ENCODE measurements at places on chromosomes 6 and 20. TPM values are rescaled to one million over a fixed set of nuclear protein-coding genes. Genes with fewer than 3 reads are reported as not detected.

DNA sequence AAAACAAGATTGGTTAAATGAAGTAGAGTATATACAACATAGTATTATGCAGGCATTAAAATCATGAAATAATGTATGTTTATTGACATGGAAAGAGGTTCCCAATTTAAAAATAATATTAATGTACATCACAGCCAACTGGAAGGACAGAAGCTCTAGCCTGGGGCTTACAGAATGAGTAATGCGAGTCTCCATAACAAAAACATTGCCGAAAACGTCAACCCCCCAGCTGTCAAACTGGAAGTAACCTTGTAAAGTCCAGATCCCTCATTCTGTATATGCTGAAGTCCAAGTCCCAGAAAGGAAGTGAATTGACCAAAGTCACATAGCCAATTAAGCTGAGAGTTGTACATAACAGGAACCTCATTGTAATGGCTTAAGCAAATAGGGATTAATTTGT is 128.7 kb upstream of the ECI2 start:
- H3K4me1 ChIP-seq: peaks cover under 1% of the 10 kb centered on the region
- no peak overlapping the region for H3K27ac ChIP-seq
- no peak overlapping the region for H3K4me3 ChIP-seq
- DNase-seq: no peak

- no peaks in the 10 kb centered on the region for H3K27me3 ChIP-seq
- peaks cover 5% of the 10 kb centered on the region for H3K36me3 ChIP-seq
- peak within 1 kb of the TSS; percentile 100 for H3K27ac ChIP-seq
- peak within 1 kb of the TSS; percentile 96 for H3K4me3 ChIP-seq
- DNase-seq: peak; percentile 69
- peaks cover 54% of the 10 kb centered on the region for H3K4me1 ChIP-seq
These were observed at the start of gene SASH1 for GRCh38 chr6:148342350-148343046. Gene SASH1, plus strand, starts transcription at chr6:148342838. Its CDS starts 230 bp downstream, at chr6:148343068.

DNA sequence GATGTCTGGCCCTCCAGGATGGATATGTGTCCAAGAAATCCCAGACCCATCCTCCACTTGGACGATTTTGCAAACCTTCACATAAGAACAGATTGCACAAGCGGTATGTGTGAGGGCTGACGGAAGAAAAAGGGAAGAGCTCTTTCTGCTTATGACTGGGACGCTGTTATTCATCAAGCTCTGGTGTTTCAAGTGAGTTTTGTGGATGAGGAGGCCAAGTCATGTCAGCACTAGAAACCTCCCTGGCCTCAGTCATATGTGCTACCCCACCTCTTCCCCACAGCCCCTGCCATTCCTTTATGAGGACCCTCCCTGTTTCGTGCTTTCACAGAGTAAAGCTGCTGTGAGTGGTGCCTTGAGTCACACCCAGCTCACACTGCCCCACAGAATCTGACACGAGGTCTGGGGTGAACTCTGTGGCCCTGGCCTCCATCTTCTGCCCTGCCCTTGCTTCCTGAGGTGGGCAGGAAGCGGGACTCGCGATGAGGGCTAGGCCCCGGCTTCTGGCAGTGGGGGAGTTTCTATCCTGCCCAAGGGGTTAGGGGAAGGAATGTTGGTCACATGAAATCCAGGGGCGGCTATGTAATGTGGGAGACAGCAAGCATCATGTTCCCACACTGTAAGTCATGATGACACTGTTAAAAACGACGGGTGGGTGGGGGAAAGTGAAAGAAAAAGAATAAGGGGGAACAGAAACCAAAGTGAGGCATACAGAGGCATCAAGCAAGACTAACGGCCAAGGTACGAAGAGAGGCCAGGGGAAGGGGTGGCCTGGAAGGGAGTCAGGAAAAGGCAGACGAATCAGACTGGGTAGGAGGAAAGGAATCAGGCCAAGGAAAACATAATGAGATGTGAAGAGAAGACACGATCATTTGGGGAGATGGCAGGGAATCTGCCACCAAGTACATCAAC is 78.1 kb downstream of the PRDM1 start:
- no peak for DNase-seq
- H3K27me3 ChIP-seq: no peaks in the 10 kb centered on the region
- H3K27ac ChIP-seq: peak overlapping the region; percentile 32
- peaks cover 25% of the 10 kb centered on the region for H3K4me1 ChIP-seq
- no peak overlapping the region for H3K4me3 ChIP-seq

- H3K27ac ChIP-seq: no peak overlapping the region
- no peak for DNase-seq
- H3K27me3 ChIP-seq: no peaks in the 10 kb centered on the region
- no peak overlapping the region for H3K4me3 ChIP-seq
These were observed 102.0 kb downstream of the HS3ST5 start for GRCh38 chr6:114240796-114241195.

The XKR7 gene
- total RNA-seq: 4.5 TPM

The OXT gene
- not detected for total RNA-seq

- no peaks in the 10 kb centered on the region for H3K36me3 ChIP-seq
- no peak for DNase-seq
- H3K4me3 ChIP-seq: no peak overlapping the region
- H3K4me1 ChIP-seq: no peaks in the 10 kb centered on the region
- no peaks in the 10 kb centered on the region for H3K27me3 ChIP-seq
These were observed 567.8 kb upstream of the ID4 start for GRCh38 chr6:19269341-19269898.

GRCh38 chr6:111743862-111744692 is 129.2 kb downstream of the FYN start:
- no peaks in the 10 kb centered on the region for H3K27me3 ChIP-seq
- DNase-seq: no peak
- H3K36me3 ChIP-seq: peaks cover 15% of the 10 kb centered on the region
- H3K4me1 ChIP-seq: peaks cover 82% of the 10 kb centered on the region
- H3K27ac ChIP-seq: peak overlapping the region; percentile 74
- no peak overlapping the region for H3K4me3 ChIP-seq
